M059J (cell line): ENCODE measurements at places on chromosomes 11 and 22.
A peak's percentile ranks its signal among the peaks of the same experiment; 100 is the strongest.

- no peak for DNase-seq
These were observed 42.8 kb downstream of the ZNF280B start for GRCh38 chr22:22465782-22466181.

DNA sequence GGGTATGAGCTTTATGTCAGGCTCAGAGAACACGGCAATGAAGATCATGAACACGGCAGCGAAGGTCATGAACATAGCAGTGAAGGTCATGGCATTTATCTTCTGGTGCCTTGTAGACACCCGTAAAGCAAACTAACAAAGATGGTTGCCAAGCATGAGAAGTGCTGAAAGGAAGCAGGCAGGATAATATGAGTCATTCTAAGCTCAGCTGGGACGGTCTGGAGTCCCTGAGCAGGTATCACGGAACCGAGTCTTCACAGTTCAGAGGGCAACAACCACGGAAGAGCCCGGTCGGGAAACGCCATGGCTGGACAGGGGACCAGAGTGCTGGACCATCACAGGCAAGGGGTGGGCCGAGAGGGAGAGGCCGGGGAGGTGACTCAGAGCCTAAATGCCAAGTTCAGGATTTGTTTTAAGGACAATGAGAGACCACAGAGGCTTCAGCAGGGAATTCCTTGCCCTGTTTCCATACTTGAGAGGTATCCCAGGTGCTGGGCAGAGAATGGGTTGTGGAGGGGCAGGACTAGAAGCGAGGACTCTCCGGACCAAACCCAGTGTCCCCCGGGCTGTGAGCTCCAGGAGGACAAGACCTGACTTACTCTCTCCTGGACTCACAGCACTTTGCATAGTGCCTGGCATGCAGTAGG lies 13.1 kb upstream of the MS4A10 start:
- peak; percentile 56 for DNase-seq

DNA sequence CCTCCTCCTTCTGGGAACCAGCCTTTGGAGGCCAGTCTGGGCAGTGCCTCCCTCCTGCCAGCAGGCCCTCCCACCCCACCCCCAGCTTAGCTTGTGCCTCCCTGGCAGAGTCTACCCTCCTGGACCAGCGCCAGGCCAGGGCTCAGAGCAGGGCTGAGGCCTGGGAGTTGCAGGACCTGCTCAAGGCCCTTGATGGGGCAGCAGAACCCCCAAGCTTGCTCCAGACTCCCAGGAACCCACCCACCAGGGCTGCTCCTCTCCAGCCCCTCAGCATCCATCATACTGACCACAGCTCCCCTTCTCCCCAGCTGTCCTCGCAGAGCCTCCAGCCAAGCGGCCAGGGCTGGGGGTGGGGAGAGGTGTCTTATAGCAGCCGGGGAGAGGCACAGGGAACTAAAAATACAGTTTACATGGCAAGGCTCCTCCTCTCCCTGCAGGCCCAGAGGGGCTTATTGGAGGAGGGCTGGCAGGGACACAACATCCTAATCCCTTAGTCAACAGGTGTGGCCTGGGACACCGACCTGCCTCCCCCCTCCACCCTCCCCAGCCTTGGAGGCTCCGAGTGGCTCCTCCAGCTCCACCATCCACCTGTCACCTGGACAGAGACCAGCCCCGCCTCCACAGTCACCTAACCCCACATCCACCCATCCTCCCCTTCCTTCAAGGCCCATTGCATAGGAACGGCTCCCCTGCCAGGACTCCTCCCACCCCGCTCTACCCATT lies 5.2 kb upstream of the MB start:
- DNase-seq = peak; percentile 40

DNA sequence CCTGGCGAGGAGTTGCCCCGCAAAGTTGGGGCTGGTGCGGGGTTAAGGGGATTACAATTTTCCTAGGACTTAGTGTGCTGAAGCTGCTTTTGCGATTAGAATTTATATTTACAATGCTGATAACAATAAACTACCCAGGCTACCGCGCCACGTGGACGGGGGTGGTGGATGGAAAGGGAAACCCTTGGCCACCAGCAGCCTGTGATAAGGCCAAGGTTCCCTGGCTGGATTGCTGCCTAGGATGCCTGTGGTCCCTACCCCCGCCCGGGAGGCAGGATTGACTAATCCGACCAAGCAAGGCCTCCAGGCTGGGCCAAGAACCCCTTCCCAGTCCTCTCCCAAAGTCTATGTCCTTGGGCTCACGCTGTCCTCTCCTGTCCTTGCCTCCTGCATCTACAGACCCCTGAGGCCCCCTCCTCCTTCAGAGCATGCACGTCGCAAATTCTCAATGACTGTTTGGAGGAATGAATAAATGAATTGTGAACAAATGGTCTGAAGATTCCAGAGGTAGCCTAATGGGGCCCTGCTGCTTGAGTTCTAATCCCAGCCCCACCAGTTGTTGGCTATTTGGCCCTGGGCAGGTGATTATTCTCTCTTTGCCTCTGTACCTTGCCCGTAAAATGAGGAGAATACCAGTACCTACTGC lies 7.6 kb upstream of the CHKA start:
- DNase-seq = peak; percentile 80

DNA sequence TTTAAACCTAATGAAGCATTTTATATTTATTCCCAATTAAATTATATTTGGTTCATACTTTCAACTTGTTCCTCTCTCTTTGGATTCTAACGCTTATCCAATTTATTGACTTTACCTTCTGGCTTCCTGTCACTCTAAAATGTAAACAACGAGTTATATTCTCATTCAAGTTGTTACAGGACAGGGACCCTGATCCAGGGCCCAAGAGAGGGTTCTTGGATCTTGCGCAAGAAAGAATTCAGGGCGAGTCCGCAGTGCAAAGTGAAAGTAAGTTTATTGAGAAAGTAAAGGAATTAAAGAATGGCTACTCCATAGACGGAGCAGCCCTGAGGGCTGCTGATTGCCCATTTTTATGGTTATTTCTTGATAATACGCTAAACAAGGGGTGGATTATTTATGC lies 405.6 kb upstream of the API5 start:
- DNase-seq = no peak

- DNase-seq = no peak
These were observed 1.9 kb downstream of the KCNQ1OT1 start for GRCh38 chr11:2697866-2698265.

- DNase-seq = no peak
These were observed 8.3 kb downstream of the TBC1D22A start for GRCh38 chr22:46770726-46771125.

- no peak for DNase-seq
These were observed 20.7 kb upstream of the EMID1 start for GRCh38 chr22:29184849-29185490.

DNA sequence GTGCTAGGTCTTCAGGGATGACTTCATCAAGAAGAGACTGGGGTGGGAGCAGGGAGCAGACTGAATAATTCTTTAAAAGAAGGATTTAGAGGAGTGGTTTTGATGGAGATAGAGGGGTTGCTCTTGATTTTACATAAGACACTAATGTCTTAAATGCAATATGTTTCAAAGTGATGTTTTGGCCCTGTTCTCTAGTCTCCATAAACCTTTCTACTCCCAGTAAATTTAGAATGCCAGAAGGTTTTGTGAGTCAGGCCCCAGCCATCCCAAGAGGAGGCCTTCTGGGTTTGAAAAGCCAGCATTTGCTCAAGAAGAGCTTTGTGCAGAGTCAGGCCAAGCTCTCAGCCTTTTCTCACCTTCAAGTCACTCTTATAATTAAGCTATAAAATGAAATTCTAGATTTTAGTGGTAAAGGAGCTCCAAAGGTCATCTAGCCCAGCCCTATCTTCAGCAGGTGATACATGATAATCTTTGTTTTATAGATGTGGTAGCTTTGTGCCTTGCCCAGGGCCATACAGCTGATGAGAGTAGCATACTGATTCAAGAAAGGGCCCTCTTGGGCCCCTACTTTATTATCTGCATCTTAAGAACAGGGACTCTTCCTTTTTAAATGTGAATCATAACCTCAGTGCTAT lies 122.8 kb upstream of the MTNR1B start:
- no peak for DNase-seq

GRCh38 chr11:104422324-104422944 lies 258.5 kb upstream of the PDGFD start:
- DNase-seq = no peak

DNA sequence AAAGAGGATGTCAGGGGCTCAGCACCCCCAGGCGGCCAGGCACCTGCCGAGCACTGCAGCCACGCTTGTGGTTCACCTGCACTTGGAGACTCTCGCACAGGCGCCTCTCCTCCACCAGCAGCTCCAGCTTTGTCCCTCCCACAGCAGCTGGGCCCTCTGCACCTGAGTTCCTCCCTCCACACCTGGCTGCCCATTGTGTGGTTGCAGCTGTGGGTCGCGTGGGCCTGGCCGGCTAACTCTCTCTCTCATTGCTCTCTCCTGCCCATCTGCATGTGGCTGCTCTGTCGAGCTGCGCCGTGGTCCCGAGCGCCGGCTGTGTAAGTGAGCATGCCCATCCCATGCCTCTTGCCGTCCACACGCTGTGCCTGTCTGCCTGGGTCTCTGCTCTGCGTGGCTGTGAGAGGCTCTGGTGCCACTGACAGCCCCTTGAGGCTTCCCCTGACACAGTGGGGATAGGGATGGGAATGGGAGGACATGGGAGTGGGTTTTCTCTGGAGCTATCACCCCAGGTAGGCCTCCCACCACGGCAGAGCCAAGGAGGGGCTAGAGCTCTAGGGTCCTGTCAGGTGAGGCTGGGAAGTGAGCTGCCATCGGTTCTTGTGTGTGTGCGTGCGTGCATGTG lies 8.5 kb upstream of the ACR start:
- no peak for DNase-seq

- DNase-seq = peak; percentile 97
These were observed 112.1 kb upstream of the DRD2 start for GRCh38 chr11:113587308-113587739.

GRCh38 chr11:78194490-78194889 lies 5.8 kb downstream of the USP35 start:
- no peak for DNase-seq

GRCh38 chr11:27183672-27184457 lies 143.2 kb downstream of the BBOX1 start:
- DNase-seq = peak; percentile 71

DNA sequence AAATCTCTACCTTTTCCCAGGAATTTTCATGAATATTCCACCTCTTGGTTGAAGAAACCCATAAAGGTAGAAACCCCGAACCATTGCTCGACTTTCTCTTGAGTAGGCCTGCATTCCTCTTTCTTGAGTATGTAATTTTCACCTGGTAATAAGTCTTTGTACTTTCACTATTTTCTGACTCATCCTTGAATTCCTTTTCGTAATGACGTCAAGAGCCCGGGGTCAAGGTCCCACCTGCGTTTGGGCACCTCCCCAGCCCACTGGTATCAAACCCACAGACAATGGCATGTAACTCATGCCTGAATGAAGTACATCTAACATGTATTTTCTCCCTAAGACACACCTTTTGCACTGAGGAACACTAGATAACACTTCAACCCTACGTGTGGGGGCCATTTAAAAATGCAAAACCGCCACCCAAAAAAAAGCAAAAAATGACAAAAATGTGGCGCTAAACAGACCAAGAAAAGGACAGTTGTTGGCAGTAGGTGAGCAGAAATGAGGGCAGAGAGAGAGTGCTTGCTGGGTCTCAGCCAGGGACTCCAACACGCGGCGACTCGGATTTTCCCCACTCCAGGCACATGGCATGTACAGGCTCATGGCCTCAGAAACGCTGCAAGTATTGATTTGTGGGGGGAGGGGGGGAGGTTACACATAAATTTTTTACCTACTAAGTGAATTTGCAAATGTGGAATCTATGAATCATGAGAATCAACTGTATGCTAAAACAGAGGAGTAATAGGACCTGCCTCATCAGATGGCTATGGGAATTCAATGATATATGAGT lies 4.1 kb upstream of the C11orf24 start:
- no peak for DNase-seq

DNA sequence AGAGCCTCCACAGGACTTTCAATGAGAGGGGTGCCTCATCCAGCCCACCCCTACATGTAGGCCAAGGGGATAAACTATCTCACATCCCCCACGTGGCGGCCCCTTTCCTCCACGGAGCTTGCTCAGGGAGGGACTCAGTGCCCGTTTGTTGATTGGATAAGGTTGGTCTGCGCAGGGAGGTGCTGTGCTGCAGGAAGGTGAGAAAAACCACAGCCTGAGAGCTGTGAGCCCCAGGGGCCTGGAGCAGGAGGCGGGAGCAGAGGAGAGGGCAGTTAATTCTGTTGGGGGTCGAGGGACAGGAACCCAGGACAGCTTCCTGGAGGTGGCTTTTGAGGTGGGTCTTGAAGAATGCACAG lies 31.9 kb upstream of the ATXN10 start:
- DNase-seq = no peak

- no peak for DNase-seq
These were observed 23.8 kb upstream of the OAF start for GRCh38 chr11:120186774-120187591.

DNA sequence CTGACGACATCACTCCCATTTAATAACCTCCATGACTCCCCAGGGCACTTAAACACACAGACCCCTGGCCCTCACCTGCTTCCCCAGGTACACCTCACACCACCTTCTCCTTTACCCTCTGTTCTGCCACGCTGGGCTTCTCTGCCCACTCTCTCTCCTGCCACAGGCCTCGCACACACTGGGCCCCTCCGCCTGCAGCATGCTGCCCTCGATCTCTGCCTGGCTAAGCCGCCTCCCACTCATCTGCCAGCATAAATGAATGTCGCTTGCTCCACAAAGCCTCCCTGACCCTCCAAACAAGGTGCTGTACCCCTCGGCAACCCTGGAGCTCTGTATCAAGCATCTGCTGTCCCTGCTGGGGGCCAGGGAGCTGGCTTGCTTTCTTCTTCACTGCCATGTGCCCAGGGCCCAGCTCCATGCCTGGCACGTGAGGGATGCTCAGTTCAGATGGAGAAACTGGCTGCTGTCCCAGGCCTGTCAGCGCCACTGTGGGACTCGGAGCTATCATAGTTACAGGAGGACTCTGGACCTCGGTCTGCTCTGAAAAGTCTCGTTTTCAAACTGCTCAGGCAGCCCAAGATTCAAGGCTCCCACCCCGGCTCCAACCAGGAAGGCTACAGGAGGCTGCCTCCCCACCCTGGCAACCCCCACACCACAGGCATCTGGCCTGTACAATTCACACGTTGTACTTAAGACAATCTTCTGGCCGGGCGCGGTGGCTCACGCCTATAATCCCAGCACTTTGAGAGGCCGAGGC lies 11.9 kb downstream of the TTLL1 start:
- no peak for DNase-seq

GRCh38 chr22:45181240-45181639 lies 17.5 kb downstream of the NUP50 start:
- no peak for DNase-seq

DNA sequence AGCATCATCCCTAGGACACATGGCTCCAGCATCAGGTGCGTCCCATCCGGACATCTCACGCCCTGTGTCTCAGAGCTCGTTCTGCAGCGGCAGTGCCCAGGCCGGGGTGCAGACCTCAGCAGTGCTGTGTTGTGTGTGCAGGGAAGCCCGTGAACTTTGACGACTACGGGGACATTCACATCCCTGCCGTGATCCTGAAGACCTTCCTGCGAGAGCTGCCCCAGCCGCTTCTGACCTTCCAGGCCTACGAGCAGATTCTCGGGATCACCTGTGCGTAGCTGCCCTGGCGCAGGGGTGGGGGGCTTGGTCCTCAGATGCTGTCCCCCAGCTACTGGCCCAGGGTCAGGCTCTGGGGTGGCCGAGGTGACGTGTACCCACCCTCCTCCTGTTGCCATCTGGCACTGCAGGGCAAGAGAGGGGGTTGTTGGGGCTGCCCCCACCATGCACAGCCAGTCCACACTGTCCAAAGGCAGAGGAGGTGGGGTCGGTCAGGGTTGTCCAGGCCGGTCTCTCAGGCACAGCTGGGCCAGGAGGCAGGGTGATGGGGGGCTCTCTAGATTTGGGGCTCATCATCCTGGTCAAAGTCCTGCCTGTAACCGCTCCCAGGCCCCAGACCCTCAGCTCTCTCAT lies 96.5 kb downstream of the ARHGAP8 start:
- DNase-seq = no peak
